ENCODE measurements at places on chromosomes 7 and 10. TPM values are rescaled to one million over a fixed set of nuclear protein-coding genes. Genes with fewer than 3 reads are reported as not detected.

GRCh38 chr7:69859342-69859741, 261.1 kb downstream of the AUTS2 start:
- H3K36me3 ChIP-seq, result no peaks in the 10 kb centered on the region
- no peak overlapping the region for H3K4me3 ChIP-seq
- no peaks in the 10 kb centered on the region for H3K27me3 ChIP-seq
- H3K27ac ChIP-seq, result no peak overlapping the region
- H3K4me1 ChIP-seq, result peaks cover 29% of the 10 kb centered on the region

GRCh38 chr7:99407872-99408378, 472 bp downstream of the PDAP1 start:
- peak overlapping the region; percentile 99 for H3K4me3 ChIP-seq
- no peak for DNase-seq
- H3K36me3 ChIP-seq, result peaks cover 40% of the 10 kb centered on the region
- H3K4me1 ChIP-seq, result peaks cover 18% of the 10 kb centered on the region
- peak overlapping the region; percentile 99 for H3K27ac ChIP-seq

- H3K27me3 ChIP-seq, result no peaks in the 10 kb centered on the region
- H3K4me1 ChIP-seq, result peaks cover 12% of the 10 kb centered on the region
- no peak overlapping the region for H3K27ac ChIP-seq
Observed at GRCh38 chr10:24518981-24519597, 204.6 kb downstream of the ARHGAP21 start.

- H3K27ac ChIP-seq, result peak overlapping the region; percentile 89
- H3K4me3 ChIP-seq, result no peak overlapping the region
- no peak for DNase-seq
- H3K4me1 ChIP-seq, result peaks cover 66% of the 10 kb centered on the region
- peaks cover 36% of the 10 kb centered on the region for H3K36me3 ChIP-seq
Observed at GRCh38 chr10:22609719-22610465, 104.5 kb downstream of the PIP4K2A start.

DNA sequence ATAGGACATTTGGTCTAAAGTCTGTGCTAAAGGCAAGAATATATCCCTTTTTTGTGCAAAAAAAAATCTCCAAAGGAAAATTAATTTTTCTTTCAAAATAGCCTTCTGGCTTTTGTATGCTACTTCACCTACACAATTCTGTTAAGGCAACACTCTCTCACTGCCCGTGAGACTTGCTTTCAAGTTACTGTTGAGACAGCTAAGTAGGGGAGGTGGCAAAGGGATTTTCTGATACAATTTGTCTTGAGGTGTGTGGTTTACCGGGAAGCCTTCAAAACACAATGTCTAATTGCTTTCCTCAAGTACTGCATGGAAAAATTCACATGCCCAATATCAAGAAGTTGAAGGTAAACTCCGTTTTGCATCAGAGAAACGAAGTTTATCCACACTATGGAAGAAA, 50.8 kb upstream of the RSU1 start:
- H3K4me3 ChIP-seq, result no peak overlapping the region
- no peaks in the 10 kb centered on the region for H3K36me3 ChIP-seq
- H3K27ac ChIP-seq, result peak overlapping the region; percentile 87
- no peaks in the 10 kb centered on the region for H3K27me3 ChIP-seq

DNA sequence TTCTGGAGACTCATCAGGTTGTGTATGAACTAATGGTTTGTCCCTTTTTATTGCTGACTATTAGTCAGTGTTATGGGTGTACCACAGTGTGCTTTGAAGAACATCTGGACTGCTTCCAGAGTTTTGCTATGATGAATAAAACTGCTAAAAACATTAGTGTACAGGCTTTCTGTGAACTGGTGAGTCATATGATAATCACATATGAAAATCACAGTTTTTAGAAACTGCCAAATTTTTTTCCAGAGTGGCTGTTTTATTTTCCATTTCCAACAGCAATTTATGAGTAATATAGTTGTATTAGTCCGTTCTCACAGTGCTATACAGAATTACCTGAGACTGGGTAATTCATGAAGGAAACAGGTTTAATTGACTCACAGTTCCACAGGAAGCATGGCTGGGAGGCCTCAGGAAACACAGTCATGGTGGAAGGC, 281.2 kb upstream of the VSTM2A start:
- no peak overlapping the region for H3K4me3 ChIP-seq
- DNase-seq, result no peak
- no peaks in the 10 kb centered on the region for H3K27me3 ChIP-seq
- H3K4me1 ChIP-seq, result no peaks in the 10 kb centered on the region
- no peaks in the 10 kb centered on the region for H3K36me3 ChIP-seq
- no peak overlapping the region for H3K27ac ChIP-seq

DNA sequence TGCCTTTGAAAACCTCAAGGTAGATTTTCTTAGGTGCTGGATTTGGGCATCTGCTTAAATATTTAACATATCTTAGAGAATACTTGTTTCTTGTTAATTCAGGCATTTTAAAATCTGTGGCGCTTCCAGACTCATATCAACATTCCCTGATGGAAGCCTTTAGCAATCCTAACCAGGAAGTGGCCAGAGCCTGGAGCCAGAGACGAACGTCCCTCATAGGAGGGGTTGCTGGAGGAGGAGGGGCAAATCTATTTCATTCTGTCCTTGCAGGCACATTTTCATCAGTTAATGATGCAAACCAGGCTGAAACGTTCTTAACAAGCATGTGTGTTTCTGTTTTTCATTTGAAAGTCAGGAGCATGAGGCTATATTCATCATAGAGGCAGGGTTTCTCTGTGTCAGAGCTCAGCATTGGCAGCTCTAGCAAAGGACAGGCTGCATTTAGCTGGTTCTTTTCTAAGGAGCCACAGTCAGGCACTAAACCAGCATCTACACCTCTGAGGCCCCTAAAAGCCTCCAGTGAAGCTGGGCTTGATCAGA, 17.8 kb upstream of the IFIT2 start:
- H3K4me1 ChIP-seq, result peaks cover 23% of the 10 kb centered on the region
- no peaks in the 10 kb centered on the region for H3K27me3 ChIP-seq
- peaks cover 18% of the 10 kb centered on the region for H3K36me3 ChIP-seq
- no peak overlapping the region for H3K4me3 ChIP-seq
- DNase-seq, result no peak

- H3K4me3 ChIP-seq, result no peak overlapping the region
- no peaks in the 10 kb centered on the region for H3K36me3 ChIP-seq
- H3K4me1 ChIP-seq, result no peaks in the 10 kb centered on the region
- no peaks in the 10 kb centered on the region for H3K27me3 ChIP-seq
- H3K27ac ChIP-seq, result no peak overlapping the region
- DNase-seq, result no peak
Observed at GRCh38 chr10:108894402-108895301, 1028.7 kb downstream of the XPNPEP1 start.

DNA sequence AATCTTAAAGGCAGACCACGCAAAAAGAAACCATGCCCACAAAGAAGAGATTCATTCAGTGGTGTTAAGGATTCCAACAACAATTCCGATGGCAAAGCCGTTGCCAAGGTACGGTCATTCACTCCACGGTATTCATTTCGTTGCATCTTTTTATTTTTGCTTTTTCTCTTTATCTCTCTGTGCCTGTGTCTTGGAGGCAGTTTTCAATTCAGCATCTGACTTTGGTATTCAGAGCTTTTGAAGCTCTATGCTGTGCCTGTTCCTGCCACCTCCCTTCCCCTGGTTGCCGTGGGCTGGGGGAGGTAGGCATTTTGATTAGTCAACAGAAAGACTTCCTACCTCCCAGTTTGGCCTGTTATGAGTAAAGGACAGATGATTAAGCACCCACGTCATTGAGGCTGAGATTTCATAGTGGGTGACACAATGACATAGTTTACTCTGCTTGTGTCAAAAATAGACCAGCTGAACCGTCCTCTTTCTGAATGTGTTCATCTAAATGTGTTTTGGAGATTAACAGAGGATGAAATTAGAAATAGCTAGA, 149.5 kb downstream of the ARID5B start:
- peaks cover 58% of the 10 kb centered on the region for H3K4me1 ChIP-seq
- peaks cover 3% of the 10 kb centered on the region for H3K36me3 ChIP-seq
- DNase-seq, result no peak
- H3K27me3 ChIP-seq, result no peaks in the 10 kb centered on the region
- no peak overlapping the region for H3K27ac ChIP-seq

Gene CPEB3
- 2.4 TPM for total RNA-seq

Gene MMRN2
- total RNA-seq, result 2.4 TPM

Gene FAM200A
- total RNA-seq, result 5.9 TPM
